ENCODE measurements at places on chromosomes 4 and X. TPM values are rescaled to one million over a fixed set of nuclear protein-coding genes. Genes with fewer than 3 reads are reported as not detected.

GABRQ gene
- 0.60 TPM for total RNA-seq

KLHL4 gene
- total RNA-seq: 2.6 TPM

CABS1 gene
- total RNA-seq: not detected

CXCL10 gene
- total RNA-seq: 0.35 TPM

CSN1S1 gene
- total RNA-seq: not detected

SLITRK2 gene
- total RNA-seq: 0.10 TPM

RASGEF1B gene
- 55.9 TPM for total RNA-seq

FAM47E gene
- total RNA-seq: 5.7 TPM

NLRP2B gene
- not detected for total RNA-seq

PDGFRA gene
- 0.35 TPM for total RNA-seq

IL2 gene
- total RNA-seq: not detected

ARAP2 gene
- total RNA-seq: 27.3 TPM

FAAH2 gene
- total RNA-seq: 12.0 TPM

EPGN gene
- total RNA-seq: 5.3 TPM

RRH gene
- not detected for total RNA-seq

PHOX2B gene
- not detected for total RNA-seq

PRR32 gene
- total RNA-seq: not detected

Data from renal cortical epithelial cell (primary cell).